ENCODE measurements at places on chromosomes 5 and 9.

- H3K27me3 ChIP-seq = no peaks in the 10 kb centered on the region
- no peak for DNase-seq
- no peaks in the 10 kb centered on the region for H3K36me3 ChIP-seq
- no peaks in the 10 kb centered on the region for H3K4me1 ChIP-seq
- no peak overlapping the region for H3K27ac ChIP-seq
- H3K4me3 ChIP-seq = no peak overlapping the region
Observed at GRCh38 chr9:125538092-125538473, 168.9 kb downstream of the MAPKAP1 start.

DNA sequence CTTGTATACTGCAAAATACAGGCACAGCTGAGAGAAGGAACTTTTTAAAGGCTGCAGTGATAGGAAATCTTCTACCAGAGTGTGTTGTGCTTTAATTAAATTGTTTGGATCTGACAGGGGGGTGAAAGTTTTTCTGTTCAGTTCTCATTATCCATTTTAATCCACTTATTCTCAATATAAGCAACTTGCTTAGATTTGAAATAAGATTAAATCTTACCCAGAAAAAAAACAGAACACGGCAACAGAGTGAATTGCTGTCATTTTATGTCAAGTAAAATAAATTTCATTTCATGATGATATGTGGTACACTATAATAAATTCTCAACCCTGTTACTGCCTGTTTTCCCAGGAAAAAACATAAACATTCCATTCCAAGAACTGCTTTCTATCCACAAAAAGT is 37.1 kb upstream of the CAMK4 start:
- no peaks in the 10 kb centered on the region for H3K27me3 ChIP-seq
- no peaks in the 10 kb centered on the region for H3K4me1 ChIP-seq
- H3K4me3 ChIP-seq = no peak overlapping the region
- no peak for DNase-seq
- no peak overlapping the region for H3K27ac ChIP-seq

DNA sequence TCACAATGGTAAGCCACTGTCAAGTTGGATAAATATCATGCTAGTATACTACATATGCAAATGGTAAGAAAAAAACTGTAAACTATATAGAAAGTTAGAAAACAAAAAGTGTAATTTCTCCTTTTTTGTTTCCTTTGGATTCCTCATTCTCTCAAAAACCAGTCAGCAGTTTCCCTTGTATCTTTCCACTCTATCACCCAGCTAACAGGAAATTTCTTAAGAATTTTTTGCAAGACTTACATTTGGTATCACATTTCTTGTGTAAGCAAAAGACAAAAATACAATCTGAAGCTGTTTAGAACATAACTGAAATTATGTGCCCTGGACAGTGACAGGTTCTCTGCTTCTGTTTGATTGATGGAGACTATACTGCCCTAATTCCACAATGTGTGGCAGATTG is 25.2 kb upstream of the MSH3 start:
- no peak for DNase-seq
- H3K4me3 ChIP-seq = no peak overlapping the region

- H3K4me3 ChIP-seq = no peak overlapping the region
- no peak for DNase-seq
- no peak overlapping the region for H3K27ac ChIP-seq
- H3K27me3 ChIP-seq = no peaks in the 10 kb centered on the region
- no peaks in the 10 kb centered on the region for H3K4me1 ChIP-seq
Observed at GRCh38 chr5:69138766-69139165, 28.2 kb upstream of the CCNB1 start.
